ENCODE measurements at places on chromosomes 7 and 10.
A peak's percentile ranks its signal among the peaks of the same experiment; 100 is the strongest.

DNA sequence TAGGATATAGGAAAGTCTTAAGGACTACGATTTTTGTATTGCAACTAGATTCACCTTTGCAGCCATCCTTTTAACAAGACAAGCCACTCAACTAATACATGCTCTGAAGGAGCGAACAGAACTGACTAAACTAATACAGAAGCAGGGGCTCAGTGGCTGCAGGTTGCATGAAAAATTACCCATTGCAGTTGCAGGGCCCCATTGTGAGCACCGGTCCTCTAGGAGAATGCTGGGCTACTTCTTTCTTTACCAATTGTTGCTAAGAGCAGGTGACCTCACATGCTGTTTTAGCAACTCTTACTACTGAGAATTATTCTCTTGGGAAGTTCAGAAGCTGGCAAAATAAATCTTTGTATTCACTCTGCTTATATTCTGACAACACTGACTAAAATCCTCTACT, 64.0 kb upstream of the ANKRD1 start:
- no peak for ATAC-seq

GRCh38 chr7:135748770-135749169, at the start of gene FAM180A:
FAM180A (minus strand) TSS chr7:135748813; CDS start chr7:135748580, 233 bp downstream.
- ATAC-seq = no peak

DNA sequence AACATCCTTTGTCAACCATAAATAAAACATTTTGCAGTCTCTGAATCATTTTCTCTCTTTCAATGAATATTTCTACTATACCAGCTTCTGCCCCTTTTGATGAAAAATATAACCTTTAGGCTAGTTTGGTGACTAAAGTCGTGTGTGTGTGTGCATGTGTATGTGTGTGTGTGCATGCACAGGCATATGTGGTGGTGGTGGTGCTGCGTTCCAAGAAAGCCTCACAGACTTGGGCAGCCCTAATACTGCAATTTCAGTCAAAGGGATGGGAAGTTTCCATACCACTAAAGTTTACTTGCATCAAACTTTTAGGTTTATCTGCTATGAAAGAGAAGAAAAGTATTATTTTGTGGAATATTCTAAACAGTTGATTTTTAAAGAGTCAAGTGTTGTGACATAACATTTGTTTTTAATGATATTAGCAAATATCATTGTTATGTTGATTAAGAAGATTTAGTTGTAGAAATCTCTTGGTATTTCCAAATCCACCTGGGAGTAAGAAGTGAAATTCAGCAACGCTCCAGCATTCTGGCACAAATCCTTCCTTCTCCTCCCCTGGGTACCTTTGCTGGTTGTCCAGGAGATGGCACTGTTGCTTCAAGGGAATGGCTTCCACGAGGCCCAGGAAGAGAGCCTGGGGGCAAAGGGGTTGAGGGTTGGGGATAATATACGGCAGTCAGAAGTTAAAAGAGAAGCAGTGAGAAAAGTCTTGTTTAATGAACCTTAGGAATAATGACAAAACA, 41.5 kb downstream of the ASB4 start:
- ATAC-seq = peak; percentile 45

GRCh38 chr7:94838717-94839116, 68.7 kb upstream of the PPP1R9A start:
- no peak for ATAC-seq

DNA sequence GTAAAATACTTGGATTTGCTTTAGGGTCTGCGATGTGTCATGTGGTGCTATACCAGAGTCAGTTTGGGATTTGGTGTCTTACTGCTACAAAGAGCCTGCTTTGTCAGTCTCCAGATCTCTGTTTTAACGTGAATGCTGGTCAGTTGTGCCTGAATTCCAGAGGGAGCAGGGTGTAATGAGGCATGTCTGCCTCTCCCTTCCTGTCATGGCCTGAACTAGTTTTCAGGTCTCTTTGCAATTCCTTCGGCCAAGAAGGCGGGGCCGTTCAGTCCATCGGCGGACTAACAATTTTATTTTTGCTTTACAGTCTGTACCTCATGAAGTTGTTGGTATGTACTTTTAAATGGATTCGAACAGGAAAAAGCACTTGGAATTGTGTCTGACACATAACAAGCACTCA, 465.1 kb upstream of the ADARB2 start:
- no peak for ATAC-seq

DNA sequence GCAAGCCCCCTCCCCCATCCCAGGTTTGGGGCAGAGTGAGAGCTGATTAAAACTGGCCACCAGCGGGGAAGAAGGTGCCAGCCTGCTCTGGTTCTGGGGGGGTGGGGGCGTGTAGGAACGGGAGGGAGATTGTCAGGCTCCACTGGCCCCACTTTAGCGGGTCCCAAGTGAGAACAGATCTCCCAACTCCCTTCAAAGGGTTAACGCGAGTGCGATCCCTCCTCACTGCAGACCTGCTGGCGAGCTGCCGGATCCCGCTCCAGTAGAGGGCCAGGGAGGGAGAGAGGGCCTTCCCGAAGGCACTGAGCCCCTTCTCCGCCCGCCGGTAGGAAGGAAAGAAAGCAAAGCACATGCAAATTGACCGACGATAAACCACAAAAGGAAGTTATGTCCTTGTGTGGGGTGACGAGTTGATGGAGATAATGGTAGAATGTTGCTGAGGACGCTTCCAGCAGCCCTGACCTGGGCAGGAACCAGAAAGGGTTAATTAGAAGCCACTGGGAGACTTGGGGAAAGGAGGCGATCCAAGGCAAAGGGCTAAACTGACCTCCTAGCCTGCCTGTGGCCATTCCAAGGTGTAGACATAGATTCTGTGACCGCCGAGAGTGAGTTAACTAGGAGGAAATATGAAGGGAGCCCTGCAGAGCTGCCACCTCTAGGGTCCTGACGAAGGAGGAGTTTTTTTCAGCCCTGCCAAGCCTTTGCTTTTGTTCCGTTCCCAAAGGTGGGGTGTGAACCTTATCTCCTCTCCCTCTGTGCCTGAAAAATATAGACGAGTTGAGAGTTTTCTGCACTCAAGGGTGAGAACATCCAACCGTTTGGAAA, 1.5 kb downstream of the NRG3 start:
- ATAC-seq = no peak

DNA sequence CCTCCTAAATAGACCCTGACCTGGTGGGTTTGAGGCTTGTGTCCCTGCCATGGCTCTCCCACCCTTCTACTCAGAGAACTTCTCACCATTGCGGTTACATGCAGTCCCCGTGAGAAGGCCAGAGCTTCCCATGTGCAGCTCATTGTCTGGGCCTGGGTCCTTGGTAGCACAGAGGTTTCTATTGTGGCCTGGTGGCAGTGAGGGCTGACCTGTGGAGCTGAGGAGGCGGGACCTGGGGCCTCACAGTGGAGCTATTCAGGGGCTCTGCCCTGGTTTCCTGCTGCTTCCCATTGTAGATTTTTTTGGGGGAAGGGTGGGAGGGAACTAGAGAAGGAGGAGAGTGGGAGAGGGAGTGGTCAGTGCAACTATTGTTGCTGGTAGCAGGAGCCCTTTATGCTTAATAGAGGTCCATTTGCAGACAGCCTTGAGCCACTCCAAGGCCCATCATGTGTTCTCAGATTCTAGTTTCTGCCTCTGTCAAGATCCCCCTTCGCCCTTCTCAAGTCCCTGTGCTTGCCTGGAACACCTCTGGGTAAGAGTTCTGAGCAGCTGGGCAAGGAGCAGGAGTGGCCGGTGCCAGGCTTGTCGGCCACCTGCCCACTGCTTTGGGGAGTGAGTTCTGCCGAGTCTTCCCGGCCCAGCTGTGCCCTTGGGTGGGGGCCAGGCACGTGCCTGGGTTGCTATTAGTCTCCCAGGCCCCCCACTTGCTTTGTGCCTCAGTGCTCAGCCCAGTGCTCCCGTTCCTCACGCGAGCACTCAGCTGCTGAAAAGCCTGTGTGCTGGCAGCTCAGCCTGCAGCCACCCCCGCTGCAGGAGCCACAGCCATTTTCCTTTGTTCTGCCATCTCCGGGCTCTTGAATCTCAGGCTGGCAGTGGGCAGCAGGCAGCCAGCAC, 10.7 kb downstream of the TSPAN14 start:
- peak; percentile 35 for ATAC-seq

- ATAC-seq = peak; percentile 100
These were observed 8.4 kb downstream of the ETV1 start for GRCh38 chr7:13981070-13981469.

DNA sequence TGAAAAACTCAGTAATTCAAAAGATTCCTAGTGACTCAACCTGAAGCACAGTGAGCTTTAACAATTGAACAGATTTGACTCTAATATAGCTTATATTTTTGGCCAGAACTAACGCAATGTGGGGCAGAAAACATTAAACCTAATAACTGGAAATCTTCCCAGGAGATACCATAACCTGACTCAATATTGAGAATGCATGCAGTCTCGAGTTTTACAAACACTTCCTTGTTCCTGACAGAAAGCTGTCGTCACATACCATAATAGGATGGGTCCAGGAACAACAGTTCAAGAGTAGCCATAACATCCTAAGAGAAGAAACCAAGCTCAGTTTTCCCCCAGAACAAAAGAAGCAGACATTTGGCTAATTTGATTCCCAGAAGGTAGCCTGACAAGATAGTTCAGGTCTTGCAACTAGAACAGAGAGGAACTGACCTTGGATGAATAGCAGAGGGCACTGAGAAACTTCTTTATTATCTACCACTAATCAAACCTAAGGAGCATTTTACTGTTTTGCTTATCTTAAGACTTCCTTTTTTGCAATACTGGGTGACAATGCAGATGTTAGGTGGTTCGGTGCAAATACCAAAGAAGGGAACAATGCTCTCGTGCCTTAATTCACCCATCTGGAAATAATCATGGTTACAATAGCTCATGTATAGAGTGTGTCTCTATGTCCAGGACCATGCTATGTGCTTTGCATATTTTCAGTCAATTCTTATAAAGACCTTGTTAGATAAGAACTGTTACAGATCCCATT, 38.6 kb upstream of the ACSL5 start:
- no peak for ATAC-seq

GRCh38 chr10:112336556-112337201, 37.2 kb upstream of the ACSL5 start:
- no peak for ATAC-seq

DNA sequence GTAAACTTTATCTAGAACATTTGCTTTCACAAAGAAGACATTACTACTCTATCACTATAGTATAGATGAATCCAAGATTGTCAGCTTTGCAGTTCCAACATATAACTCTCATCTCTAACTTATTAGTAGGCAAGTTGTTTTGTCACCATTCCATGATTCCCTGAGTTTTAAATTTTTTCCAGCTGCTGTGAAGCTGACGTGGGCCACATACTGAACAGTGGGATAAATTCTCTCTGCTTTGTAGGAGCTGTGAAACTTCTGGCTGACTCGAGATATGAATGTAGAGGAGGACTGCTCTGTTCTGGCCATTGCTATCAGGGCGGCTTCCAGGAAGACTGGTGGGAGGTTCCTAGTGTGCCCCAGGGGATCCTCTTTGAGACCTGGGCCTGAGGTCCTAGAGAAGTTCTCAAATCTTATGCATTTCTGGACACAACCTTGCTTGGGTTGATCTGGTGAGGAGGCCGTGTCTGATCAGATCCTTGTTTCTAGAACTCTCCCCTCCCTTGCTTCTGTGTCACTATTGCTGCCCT, 58.0 kb downstream of the LSMEM1 start:
- ATAC-seq = no peak

GRCh38 chr10:93152136-93152535, 78.4 kb downstream of the CYP26A1 start:
- ATAC-seq = no peak

DNA sequence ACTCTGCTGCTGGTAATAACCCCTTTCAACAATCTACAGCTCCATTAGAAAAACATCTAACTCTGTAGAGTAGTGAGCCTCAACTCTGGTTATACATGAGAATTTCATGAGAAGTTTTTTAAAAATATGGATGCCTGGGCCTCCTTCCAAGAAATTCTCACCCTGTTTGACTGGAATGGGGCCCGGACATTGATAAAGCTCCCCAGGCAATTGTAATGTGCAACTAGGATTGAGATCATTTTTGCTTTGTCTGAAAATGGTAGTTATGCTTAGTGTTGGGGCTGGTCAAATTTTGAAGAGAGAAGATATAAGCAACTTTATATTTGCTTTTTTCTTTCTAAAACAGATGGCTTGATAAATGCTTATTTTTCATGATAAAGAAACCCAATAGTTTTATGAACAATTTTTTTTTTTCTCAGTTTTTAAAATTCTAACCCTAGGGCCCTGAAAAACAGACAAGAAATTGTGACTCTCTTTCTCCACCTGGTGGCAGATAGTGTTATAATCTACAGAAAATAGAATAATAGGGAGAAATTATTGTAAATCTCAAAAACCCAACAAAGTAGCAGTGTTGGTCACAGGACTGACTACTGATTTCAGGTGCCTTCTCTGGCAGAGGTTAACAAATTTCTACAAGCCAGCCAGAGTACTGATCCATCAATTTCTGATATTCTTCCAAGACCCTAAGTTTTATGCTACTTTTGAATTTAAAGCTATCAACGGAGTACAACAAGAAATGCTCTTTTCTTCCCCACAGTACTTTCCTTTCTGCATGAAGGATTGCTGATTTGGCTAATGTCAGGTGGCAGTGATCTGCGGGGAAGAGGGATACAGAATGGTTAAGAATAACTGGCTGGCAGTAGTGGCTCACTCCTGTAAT, 174.8 kb downstream of the DKK1 start:
- no peak for ATAC-seq

DNA sequence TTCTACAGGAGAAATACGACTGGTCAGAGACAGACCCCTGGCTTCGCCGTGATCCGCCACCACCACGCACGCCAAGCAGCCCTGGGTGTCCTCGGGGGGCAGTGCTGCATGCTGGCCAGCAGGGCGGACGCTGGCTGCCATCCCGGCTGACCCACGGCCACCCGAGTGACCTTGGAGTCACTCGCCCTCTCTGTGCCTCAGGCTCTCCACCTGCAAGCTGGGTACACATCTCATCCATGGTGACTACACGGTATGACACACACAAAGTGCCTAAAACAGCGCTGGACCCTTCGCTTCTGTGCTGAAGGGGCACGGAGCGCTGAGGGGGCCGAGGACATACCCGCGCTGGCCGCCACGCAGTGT, 62.0 kb upstream of the RNF32 start:
- ATAC-seq = no peak

DNA sequence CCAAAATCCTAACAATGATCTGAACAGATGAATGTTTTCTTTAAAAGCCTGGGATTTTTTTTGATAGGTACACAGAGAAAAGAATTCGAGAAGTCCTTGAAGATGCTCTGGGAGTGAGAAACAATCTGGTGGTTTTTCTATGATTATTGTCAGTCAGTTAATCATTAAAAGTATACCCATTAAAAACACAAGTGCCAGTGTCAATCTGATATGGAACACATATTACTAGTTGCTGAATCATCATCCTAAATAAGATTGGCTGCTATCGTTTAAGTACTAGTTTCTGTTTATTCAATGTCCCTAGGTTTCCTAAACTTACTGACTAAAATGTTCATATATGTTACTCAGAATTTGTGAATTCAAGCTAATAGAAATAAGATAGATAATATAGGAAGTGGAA, 16.1 kb downstream of the COL28A1 start:
- no peak for ATAC-seq

- ATAC-seq = peak; percentile 27
These were observed 2.1 kb upstream of the BNIP3 start for GRCh38 chr10:131983780-131984179.

DNA sequence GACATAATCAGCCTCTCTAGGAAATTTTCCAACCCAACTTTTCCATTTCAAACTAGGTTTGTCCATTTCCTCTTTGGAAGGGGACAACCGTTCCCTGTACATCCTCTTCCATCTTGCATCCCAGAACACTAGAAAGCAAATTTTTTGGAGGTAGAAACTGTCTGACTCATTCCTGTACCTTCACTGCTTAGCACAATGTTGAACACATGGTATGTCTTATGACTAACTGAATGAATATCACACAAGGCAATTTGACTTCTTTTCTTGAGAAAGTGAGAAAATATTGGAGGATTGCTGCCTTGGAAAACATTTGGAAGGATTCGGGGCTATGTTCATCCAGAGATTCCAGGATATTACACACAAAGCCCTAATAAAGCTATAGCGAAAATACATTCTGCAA, 289.1 kb downstream of the FGFR2 start:
- ATAC-seq = no peak
